ENCODE measurements at places on chromosomes 1 and 21. TPM values are rescaled to one million over a fixed set of nuclear protein-coding genes. Genes with fewer than 3 reads are reported as not detected.

OR10Z1 gene
- total RNA-seq: not detected

DNA sequence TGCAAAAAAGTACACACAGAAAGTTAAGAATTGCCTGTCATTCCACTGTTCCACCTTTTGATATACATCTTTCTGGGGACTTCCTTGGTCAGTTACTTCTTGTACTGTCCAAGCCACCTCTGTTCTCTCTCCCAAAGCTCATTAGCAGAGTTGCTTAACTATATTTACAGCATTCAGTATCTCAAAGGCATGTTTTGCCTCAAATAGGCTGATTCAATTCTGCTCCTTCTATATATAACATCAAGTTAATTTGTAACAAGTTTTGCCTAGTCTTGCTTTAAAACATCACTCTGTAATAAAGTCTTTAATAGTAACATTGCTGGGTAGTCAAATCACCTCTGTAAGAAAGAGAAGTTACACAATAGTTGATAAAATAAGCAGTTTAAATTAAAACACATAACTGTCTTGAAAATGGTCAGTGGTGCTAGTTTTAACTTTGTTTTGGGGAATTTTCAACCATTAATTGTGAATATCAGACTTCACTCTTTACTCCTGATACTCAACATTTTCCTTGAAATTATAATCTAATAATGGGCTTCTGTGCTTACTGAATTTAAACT, 35.7 kb downstream of the EDARADD start:
- no peak for DNase-seq

DNA sequence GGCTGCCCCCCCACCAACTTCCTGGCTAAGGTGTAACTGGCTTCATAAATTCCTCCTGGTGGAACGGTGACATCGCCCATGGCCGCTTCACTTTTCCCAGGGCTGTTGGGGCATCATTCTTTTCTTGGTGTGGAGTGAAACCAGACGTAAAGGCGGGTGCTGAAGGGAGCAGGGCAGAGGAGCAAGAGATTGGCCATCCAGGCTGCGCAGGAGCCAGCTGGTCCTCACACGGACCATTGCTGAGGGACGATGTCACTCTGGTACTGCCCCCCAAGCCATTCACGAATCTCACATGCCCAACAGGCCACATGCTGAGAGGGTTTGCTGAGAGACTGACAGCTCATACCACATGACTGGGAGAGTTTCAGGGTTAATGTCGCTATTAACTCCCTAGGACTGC, 10.5 kb upstream of the PKP1 start:
- DNase-seq: no peak

GRCh38 chr1:8962812-8963530, 17.3 kb downstream of the CA6 start:
- DNase-seq: no peak

GRCh38 chr1:209751627-209752231, 4.1 kb upstream of the TRAF3IP3 start:
- no peak for DNase-seq

DNA sequence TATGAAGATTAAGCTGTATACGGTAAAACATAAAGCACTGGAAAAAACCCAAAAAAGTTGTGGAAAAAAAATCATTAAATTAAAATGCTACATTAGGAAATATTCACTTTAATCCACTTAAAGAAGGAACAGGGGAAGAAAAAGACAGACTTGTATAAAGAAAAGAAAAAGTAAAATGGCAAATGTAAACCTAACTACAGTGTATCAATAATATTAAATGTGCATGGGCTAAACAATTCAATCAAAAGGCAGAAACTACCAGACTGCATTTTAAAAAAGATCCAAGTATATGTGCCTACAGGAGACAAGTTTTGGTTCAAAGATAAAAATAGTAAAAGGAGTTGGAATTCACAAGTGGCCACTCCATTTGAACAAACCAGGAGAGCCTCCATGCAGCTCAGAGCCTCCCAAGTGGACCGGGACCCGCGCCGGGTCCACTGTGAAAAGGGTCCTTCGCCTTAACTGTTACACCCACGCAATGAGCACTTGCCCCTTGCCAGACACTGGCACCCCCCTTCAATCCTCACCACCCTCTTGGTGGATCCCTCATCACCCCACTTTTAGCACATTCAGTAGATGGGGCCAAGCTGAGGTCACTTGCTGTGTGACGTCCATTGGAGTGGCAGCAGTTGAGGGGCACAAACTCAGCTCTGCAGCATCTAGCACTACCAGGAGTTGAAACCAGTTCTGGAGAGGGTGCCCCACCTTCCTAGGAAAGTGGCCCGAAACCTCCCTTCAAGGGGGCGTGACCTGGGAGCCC, 898 bp downstream of the C1orf174 start:
- no peak for DNase-seq

DNA sequence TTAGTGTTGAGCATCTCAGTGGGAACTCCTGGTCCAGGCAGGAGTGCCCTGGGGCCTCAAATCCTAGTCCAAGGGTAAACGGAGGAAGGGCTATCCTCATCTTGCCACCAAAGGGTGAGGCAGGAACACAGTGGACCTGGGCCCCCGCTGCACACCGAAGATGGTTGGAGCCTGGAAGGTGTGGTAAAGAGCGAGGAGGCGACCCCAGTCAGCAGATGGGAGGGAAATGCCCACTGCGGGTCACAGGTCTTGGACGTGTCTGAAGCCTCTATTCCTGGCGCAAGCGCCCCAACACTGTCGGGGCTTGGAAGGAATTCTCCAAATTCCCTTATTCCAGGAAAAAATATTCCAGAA, 38.5 kb upstream of the SYNC start:
- DNase-seq: no peak

GRCh38 chr1:45629035-45629434, 5.2 kb upstream of the CCDC17 start:
- DNase-seq: peak; percentile 78

FAM163A gene
- total RNA-seq: 0.07 TPM

DNA sequence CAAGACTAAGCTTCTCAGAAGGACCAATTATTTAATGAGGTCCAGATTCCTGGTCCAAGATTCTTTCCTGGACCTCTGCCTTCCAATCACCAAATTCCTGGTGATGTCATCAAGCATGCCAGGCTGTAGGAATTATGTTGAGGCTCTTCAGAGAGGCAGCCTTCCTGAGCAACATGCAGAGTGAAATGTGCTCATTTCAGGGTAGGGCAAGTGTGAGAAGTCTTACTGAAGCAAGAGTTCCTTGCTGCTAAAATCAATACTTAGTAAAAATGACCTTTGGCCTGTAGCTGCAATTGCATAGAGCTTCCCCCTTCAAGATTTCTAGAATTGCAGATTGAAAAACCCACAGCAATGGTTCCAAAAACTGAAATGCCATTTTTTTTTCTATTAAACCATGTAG, 31.7 kb upstream of the BCAR3 start:
- no peak for DNase-seq

DNA sequence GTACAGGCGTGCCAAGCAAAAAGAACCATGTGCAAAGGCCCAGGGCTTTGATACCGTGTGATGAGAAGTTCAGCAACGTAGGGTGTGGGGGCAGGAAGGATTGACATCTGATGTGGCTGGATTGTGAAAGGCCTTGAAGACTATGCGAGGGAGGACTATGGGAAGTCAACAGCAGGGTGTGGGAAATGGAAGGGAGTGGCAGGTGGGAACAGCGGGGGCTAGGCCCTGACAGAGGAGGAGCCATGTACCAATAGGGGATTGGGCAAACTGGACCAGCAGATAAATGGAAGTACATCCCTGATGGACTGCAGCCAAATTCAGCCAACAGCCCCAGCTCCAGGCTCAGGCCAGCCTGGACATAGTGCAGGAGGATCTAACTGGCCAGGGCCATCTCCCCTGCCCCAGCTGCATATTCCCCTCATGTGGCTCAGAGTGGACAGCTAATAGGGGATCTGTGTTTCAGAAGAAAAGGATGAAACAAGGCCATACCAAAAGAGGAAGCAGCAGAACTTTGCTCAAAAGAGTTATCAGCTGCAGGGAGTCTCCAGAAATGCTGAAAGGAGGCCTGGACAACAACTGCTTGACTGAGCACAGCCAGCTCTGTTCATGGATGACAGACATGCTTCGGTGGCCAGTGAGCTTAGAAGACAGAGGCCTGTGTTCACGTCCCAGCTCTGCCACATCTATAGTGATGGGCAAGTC, 140.2 kb upstream of the SGIP1 start:
- no peak for DNase-seq

GRCh38 chr1:89724369-89725010, 91.6 kb downstream of the LRRC8C start:
- peak; percentile 29 for DNase-seq

DNA sequence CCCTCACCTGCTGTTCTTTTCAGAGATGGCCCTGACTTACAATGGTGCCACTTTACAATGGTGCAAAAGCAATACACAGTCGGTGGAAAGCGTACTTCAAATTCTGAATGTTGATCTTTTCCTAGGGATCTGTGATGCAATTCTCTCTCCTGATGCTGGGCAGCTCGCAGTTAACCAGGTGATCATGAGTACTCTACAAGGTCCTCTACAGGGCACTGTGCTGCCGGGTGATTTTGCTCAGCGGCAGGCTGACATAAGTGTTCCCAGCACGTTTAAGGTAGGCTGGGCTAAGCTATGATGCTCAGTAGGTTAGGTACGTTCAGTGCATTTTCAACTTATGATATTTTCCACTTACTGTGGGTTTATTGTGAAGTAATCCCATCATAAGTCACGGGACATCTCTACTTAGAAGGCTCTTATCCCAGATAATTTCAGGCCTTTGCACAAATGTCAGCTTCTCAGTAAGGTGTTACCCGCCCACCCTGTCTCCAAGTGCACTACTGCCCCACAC, 126.5 kb downstream of the KCNN3 start:
- DNase-seq: no peak

LCE1A gene
- not detected for total RNA-seq

LCE2B gene
- not detected for total RNA-seq

GNPAT gene
- total RNA-seq: 48.9 TPM

LHX8 gene
- not detected for total RNA-seq

DNA sequence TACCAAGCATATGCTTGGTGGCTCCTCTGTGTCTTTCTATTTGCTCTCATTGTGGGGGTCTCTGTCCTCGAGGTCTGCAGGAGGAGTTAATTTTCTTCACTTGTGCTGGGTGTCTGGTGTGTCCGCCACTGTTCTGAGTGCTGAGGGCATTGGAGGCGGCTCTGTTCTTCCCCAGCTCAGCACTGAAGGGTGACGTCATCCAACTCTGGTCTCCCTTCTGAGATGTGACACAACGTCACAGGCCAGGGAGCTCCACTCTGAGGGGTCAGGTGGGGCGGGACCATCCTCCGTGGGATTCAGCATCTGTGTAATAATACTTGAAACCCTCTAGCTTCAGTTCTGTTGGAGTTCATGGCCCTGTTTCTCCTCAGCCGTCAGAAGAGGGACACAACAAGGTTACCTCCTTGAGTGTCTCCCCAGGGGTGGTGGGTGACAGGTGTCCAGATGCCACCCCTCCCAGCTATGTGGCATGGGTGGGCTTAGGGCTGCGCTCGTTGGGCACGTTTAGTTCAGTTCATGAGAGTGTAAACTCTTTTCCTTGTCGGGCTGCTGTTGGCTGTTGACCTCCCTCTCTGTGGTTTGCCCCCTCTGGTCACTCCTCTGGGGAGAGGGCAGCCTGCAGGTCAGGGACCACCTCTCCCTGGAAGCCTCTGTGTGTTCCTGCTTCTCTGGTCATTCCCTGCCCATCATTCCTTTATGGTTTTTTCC, 3.1 kb downstream of the IBA57 start:
- DNase-seq: no peak

CRABP2 gene
- 0.46 TPM for total RNA-seq

DNA sequence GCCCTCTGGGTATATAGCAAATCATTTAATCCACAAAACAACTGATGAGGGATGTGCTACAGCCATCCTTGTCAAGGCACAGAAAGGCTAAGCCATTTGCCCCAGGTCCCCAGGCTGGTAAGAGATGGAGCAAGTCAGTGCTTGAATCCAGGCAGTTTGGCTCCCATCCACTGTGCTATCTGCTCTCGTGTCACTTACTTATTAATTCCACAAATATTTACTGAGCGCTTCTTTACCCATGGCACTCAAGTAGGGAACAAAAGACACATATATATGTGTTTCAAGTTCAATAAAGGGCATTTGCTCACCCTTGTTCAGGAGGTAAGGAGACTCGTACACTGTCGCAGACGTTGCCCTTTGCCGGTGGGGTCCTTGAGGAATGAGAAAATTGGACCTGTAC, 38.6 kb upstream of the MPZL1 start:
- no peak for DNase-seq

CCDC181 gene
- 0.74 TPM for total RNA-seq

CYP4X1 gene
- total RNA-seq: 1.6 TPM

DNA sequence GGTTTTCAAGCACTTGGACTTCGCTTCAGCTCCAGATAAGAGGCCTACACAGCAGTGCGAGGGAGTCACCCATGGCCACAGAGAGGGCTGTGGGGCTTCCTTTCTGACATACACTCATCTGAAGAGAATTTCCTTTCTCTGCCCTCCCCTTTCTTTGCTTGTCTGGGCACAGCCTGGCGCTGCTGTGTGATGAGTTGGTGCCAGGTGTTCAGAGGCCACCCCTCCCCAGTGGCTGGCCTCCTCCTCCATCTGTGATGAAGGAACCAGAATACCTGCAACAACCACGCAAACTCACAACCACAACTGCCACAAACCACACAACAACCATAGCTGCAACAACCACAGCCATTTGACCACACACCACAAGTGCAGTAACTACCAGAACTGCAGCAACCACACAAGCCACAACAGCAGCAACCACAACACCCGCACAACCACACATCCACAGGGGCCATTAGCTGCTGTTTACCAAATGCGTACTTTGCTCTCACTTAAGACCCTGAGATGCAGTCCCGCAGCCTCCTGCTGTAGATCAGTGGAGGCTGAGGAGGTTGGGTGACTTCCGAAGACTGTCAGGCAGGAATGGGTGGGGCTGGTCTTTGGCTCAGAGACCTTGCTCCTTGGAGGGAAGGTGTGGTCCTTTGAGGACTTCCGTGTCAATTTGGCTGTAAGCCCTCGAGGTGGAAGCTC, 71.1 kb downstream of the IER5 start:
- peak; percentile 59 for DNase-seq

- DNase-seq: no peak
These were observed 94.1 kb downstream of the CLDN17 start for GRCh38 chr21:30072496-30072895.

DNA sequence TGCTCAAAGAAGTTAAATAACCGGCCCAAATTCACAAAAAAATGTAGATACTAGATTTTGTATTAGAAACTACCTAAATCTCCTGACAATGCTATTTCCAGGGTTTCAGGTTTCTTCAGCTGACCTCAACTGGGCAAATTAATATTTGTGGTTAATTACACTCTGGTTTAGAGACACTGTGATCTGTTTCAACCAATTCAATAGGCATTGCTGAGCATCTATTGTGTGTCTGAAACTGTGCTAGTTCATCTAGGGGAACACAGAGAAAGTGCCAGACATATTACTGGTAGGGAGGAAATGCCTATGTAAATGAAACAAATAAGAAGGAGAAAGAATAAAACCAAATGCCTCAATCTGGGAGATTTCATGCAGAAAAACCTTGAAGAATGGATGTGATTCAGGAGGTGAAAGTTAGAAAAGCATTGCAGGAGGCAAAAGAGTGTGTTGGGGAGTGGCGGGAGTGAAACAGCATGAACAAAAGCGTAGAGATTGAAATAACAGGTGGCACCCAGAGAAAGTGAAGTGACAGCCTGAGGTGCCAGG, 51.3 kb upstream of the IVNS1ABP start:
- no peak for DNase-seq
